ENCODE measurements at places on chromosomes 12 and 14. TPM values are rescaled to one million over a fixed set of nuclear protein-coding genes. Genes with fewer than 3 reads are reported as not detected.

Gene AVPR1A
- total RNA-seq: not detected

Gene PMCH
- 0.57 TPM for total RNA-seq

Gene SLC4A8
- 2.0 TPM for total RNA-seq

Gene RPGRIP1
- total RNA-seq: 0.14 TPM

Gene OR10AD1
- not detected for total RNA-seq

Gene CS
- 197 TPM for total RNA-seq

Gene ART4
- total RNA-seq: not detected

- no peak for DNase-seq
- H3K4me1 ChIP-seq: peaks cover 6% of the 10 kb centered on the region
- no peak overlapping the region for H3K4me3 ChIP-seq
Measured at GRCh38 chr12:122995503-122996187, 15.2 kb downstream of the ARL6IP4 start.

GRCh38 chr12:124433147-124433874 is 134.1 kb downstream of the NCOR2 start:
- H3K27me3 ChIP-seq: no peaks in the 10 kb centered on the region
- no peak overlapping the region for H3K4me3 ChIP-seq
- peaks cover 15% of the 10 kb centered on the region for H3K36me3 ChIP-seq
- H3K4me1 ChIP-seq: no peaks in the 10 kb centered on the region
- H3K27ac ChIP-seq: no peak overlapping the region

DNA sequence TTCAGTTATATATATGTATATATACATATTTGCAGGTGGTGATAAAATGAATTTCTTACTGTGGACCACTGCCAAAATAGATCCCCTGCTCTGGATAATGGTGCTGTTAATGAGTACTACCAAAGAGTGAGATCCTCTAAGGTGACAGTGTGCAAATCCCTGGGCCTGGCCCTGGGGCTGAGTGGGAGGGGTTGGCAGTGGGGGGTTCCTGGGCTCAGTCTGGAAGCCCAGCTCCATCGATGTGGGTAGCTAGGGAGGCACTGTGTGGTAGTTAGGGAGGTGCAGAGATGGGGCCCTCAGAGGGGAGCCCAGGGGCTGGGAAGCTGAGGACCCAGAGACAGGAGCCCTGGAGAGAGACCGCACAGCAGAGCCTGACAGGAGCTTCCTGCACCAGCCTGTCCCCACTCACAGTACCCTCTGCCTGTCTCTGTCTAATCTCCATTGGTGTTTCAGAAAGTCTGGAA is 9.1 kb downstream of the KRT8 start:
- H3K4me3 ChIP-seq: no peak overlapping the region
- no peak for DNase-seq
- H3K27me3 ChIP-seq: no peaks in the 10 kb centered on the region
- H3K27ac ChIP-seq: no peak overlapping the region

DNA sequence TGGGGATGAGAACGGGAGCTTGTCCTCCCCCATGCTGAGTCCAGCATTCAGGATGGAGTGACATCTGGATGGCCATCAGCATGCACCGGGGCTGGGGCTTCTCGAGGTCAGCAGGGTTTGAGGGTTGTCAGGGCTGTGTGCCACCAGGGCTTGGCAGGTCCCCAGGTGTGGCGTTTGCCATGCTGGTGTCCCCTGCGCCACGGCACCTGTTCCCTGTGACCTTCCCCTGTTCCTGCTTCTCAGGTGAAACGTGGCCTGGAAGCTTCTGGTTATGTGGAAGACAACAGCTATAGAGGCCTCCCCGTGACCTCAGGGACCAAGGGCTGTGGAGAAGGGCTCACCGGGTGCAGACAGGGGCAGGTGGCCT is 152.4 kb downstream of the KIF26A start:
- H3K4me3 ChIP-seq: no peak overlapping the region
- no peaks in the 10 kb centered on the region for H3K4me1 ChIP-seq
- no peaks in the 10 kb centered on the region for H3K27me3 ChIP-seq
- no peak overlapping the region for H3K27ac ChIP-seq
- DNase-seq: no peak

DNA sequence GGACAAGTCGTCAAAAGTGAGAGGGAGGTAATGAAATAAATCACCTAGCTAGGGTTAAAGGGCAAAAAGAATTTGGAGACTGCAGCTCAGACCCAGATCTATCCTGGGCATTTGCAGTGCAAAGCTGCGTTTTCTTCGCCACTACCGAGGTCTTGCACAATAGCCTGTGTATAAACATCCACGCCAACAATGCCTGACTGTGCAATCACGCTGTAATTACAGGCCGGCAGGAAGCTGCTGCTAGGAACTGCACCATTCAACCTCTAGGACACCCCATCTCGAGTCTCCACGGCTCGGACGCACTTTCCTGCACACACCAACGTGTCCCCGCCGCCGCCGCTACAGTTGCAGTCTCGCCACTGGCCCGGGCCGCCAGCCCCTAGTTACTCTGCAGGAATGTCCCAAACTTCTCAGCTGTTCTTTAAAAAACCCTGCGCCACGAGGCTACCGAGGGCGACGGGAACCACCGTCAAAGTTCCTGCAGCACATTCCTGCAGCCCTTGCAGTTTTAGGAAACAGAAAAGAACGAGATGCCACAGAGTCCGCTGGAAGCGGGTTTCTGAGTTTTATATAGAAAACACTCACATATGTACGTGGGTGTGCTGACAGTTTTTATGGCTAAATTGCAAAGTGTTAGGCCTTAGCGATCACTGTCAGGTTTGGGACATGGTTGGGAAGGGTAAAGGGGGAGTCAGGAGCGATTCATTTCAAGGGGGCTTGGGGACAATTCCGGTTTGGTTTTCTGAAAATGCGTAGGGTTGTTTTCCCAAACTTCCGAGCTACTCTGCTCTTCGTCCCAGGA is 65.6 kb upstream of the PTGR2 start:
- peaks cover 56% of the 10 kb centered on the region for H3K4me1 ChIP-seq
- H3K36me3 ChIP-seq: peaks cover 8% of the 10 kb centered on the region
- peak; percentile 81 for DNase-seq
- no peaks in the 10 kb centered on the region for H3K27me3 ChIP-seq
- H3K4me3 ChIP-seq: peak overlapping the region; percentile 94

DNA sequence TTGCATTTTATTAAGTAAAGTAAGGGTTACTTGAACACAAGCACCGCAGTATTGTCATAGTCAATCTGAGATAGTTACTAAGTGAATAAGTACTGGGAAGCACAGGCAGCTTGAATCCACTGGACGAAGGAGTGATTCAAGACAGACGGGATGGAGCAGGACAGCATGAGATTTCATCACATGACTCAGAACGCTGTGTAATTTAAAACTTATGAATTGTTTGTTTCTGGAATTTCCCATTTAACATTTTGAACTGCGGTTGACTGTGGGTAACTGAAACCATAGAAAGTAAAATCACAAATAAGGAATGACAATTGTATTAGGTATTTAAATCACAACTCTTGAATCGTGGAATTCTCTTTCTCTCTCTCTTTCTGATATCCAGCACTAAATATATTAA is 1630.4 kb upstream of the SEL1L start:
- H3K36me3 ChIP-seq: no peaks in the 10 kb centered on the region
- H3K27ac ChIP-seq: no peak overlapping the region
- H3K4me3 ChIP-seq: no peak overlapping the region
- no peaks in the 10 kb centered on the region for H3K27me3 ChIP-seq
- DNase-seq: no peak

- no peak for DNase-seq
- peaks cover 14% of the 10 kb centered on the region for H3K27me3 ChIP-seq
- H3K36me3 ChIP-seq: peaks cover 52% of the 10 kb centered on the region
- H3K27ac ChIP-seq: no peak overlapping the region
- no peak overlapping the region for H3K4me3 ChIP-seq
- peaks cover 38% of the 10 kb centered on the region for H3K4me1 ChIP-seq
Measured at GRCh38 chr12:10718279-10718821, 4.8 kb downstream of the YBX3 start.

DNA sequence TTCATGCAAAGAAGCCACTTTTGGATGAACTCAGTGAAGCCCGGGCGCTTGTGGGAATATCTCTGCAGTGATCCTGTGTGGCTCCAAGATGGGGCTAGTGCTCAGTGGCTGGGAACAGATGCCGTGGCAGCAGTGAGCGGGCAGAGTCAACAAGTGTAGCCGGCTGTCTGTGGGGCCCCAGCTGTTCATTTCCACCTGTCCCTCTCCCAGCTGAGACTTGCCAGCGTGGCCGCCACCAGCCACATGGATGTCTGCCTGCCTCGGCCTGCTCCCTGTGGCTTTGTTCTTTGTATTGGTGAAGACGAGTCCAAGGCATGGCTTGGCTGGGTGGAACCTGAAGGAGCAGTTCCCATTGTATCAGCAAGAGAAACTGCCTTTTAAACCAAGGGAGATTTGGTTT is 77.3 kb downstream of the NOS1 start:
- peaks cover 3% of the 10 kb centered on the region for H3K27me3 ChIP-seq
- H3K27ac ChIP-seq: no peak overlapping the region
- H3K4me3 ChIP-seq: no peak overlapping the region
- no peaks in the 10 kb centered on the region for H3K4me1 ChIP-seq
- DNase-seq: no peak

GRCh38 chr12:77888611-77889010 is 57.9 kb downstream of the NAV3 start:
- DNase-seq: no peak
- H3K27me3 ChIP-seq: no peaks in the 10 kb centered on the region
- no peak overlapping the region for H3K27ac ChIP-seq
- no peak overlapping the region for H3K4me3 ChIP-seq
- no peaks in the 10 kb centered on the region for H3K36me3 ChIP-seq
- no peaks in the 10 kb centered on the region for H3K4me1 ChIP-seq

- H3K4me3 ChIP-seq: no peak overlapping the region
- H3K27ac ChIP-seq: no peak overlapping the region
- DNase-seq: no peak
Measured at GRCh38 chr14:77266336-77266735, 4.7 kb downstream of the NGB start.

GRCh38 chr12:70828351-70828750 is 92.2 kb downstream of the PTPRR start:
- no peak for DNase-seq
- no peaks in the 10 kb centered on the region for H3K4me1 ChIP-seq
- no peaks in the 10 kb centered on the region for H3K36me3 ChIP-seq
- H3K27ac ChIP-seq: no peak overlapping the region
- no peak overlapping the region for H3K4me3 ChIP-seq

GRCh38 chr12:54759751-54760150 is 94.6 kb upstream of the MUCL1 start:
- peak; percentile 22 for DNase-seq
- H3K27me3 ChIP-seq: peaks cover 7% of the 10 kb centered on the region
